ENCODE measurements at places on chromosomes 16 and 17.

GRCh38 chr16:80046848-80047247 is 446.3 kb upstream of the MAF start:
- no peak for DNase-seq

GRCh38 chr17:62032480-62032879 is 32.6 kb downstream of the MED13 start:
- no peak for DNase-seq

- DNase-seq: no peak
Measured at GRCh38 chr16:20320178-20320577, 7.1 kb downstream of the GP2 start.

DNA sequence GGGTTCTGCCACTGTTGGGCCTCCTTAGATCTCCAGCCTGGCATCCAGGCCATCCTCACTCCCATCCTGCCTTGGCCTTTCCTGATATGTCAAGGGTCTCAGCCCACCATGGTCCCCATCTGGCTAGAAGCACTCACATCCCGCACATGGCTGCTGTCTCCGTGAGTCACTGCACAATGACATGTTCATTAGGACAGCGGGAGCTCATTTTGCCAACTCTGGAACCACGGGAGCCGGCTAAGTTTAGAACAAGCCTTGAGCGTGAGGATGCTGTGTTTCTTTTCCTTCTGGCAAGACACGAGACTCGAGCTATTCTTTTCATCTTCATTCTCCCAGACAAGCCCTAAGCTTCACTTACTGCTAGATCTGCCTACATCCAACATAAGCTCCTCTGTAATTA is 65.7 kb upstream of the KSR1 start:
- DNase-seq: peak; percentile 15

GRCh38 chr16:54031107-54031760 is 255.4 kb downstream of the IRX3 start:
- peak; percentile 27 for DNase-seq

DNA sequence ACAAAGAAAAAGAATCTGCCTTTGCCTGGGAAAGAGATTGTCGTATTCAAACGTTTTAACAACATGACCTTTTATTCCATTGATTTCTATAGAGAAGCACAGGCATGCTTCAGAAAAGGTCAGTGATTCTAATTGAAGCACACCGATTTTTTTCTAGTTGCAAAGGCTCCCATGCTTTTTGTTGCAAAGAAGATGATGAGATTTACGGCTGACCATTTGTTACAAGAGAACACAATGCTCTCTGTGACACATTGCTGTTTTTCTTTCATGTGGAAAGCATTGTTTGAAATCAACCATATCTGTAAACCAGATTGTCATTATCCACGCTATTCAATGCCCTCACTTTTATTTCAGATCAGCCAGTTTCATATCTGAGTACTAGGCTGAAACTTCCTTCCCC is 99.8 kb downstream of the NLK start:
- DNase-seq: no peak

- DNase-seq: peak; percentile 24
Measured at GRCh38 chr17:78142119-78142861, 3.9 kb upstream of the C17orf99 start.

GRCh38 chr17:3630781-3631180 is 5.3 kb downstream of the SHPK start:
- no peak for DNase-seq

GRCh38 chr16:80105160-80105559 is 435.6 kb upstream of the DYNLRB2 start:
- peak; percentile 69 for DNase-seq
